ENCODE measurements at places on chromosomes 5 and 9.

GRCh38 chr5:155514105-155514563 is 500.6 kb downstream of the KIF4B start:
- no peak for DNase-seq

DNA sequence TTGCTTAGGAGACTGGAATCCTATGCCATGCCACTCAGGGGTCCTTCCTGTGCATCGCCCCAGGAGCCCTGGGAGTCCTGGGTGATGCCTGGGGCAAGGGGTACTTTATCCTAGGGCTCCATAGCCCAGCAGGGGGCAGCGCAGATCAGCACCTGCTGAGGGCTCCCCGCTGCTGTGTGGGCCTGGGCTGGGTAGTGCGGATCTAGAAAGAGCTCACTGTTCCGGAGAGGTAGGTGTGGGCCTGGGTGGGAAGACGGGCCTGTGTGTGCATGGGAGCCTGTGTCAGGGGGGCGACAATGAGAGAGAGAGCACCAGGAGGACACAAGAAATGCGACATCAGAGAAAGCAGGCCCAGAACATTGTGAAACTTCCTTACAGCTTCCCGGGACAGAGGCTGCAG is 11.4 kb upstream of the DAB2IP start:
- DNase-seq, result peak; percentile 47

GRCh38 chr9:21316032-21316842 is 11.1 kb upstream of the IFNA5 start:
- no peak for DNase-seq

GRCh38 chr9:437066-437465 is 222.4 kb downstream of the DOCK8 start:
- DNase-seq, result no peak
